Inflammatory macrophage treated with lipopolysaccharide for 1 hour (primary cell): ENCODE measurements at places on chromosomes 2 and 18.
A peak's percentile ranks its signal among the peaks of the same experiment; 100 is the strongest.

DNA sequence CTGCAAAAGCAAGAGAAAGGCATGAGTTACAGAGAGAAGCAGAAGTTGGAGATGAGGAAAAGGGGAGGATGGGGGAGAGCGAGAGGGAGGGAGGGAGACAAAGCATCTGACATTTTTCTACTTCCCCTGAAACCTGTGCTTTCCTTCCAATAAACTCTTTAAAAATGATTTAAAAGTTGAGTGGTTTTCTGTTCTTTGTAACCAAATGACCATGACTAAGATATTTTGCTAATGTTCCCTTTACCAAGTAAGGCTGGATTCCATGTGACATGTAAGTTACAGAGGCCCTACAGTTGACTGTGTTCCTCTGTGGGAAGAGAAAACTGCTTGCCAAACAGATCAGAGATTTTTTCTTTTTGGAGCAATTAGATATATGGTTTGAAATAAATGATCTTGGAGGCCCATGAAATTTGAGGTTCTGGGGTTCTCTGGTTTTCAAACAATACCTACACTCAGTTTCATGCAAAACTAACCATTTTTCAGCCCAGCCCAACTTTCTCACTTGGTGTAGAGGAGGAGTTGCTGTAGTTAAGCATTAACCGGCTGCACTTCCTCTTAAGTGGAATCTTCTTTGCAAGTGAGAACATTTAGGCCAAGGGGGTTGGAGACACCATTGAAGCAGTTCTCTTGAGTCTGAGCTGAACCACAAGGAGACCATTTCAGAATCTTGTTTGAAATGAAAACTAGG, 34.5 kb downstream of the INSIG2 start:
- peak; percentile 74 for DNase-seq

GRCh38 chr2:234412726-234413125, 84.2 kb downstream of the ARL4C start:
- no peak for DNase-seq

DNA sequence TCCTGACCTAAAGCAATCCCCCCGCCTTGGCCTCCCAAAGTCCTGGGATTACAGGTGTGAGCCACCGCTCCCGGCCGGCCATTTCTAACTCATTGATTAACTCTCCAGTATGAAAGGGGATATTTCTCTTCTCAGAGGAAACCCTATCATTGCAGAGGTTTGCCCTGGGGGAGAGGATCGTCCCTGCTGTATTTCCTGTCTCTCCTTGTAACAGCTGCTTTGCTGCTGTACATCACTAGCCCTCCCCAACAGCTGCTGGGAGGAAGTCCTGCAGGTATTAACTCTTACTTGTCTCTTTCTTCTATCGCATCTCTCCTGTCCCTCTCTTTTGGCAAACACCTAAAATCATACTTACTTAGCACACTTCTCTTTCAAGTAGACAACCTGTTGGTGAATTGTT, 219.0 kb upstream of the DSEL start:
- DNase-seq: no peak

DNA sequence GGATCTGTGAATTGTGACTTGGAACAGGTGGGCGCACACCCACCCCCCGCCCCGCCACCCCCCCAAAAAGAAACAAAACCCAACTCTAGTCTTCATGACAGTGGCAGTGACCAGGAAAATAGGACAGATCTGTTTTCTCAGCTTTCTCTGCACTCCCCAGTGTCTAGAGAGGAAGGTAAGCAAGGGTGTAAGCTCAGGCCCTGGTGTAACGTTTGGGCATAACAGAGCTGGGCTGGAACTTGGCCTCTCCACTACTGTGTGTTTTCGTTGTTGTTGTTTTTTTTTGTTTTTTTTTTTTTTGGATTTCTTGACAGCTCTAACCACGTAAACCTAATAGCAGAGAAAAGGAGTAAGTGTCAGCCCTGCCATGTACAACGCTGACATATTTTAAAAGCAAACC, 1160.8 kb downstream of the DPP10 start:
- no peak for DNase-seq

- DNase-seq: no peak
These were observed 146.8 kb downstream of the SEPTIN10 start for GRCh38 chr2:109466674-109467575.

GRCh38 chr2:3519255-3520205, at the start of gene ADI1:
TSS of gene ADI1 (minus strand) at chr2:3519531. CDS start at chr2:3519487, 44 bp downstream.
- DNase-seq: peak; percentile 83

- DNase-seq: no peak
These were observed 41.4 kb upstream of the NFATC1 start for GRCh38 chr18:79354350-79354749.

- no peak for DNase-seq
These were observed 24.4 kb upstream of the GAREM2 start for GRCh38 chr2:26148501-26148900.

- no peak for DNase-seq
These were observed 14.0 kb upstream of the MAPRE2 start for GRCh38 chr18:35027206-35027605.

DNA sequence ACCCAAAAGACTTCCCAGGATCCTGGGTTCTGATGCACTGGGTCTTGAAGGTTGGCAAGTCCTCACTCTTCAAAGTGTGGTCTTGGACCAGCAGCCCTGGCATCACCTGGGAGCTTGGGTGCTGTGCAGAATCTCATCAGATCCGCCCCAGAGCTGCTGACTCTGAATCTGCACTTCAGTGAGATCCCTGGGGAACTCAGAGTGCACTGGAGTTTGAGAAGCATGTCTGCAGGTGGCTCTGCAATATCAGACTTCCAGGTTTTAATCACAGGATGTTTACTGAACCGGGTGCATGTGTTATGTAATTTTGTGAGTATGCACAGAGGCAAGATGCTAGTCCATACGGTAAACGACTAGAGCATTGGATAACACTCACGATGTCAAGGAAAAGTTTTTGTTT, 58.0 kb upstream of the BOD1L2 start:
- no peak for DNase-seq

DNA sequence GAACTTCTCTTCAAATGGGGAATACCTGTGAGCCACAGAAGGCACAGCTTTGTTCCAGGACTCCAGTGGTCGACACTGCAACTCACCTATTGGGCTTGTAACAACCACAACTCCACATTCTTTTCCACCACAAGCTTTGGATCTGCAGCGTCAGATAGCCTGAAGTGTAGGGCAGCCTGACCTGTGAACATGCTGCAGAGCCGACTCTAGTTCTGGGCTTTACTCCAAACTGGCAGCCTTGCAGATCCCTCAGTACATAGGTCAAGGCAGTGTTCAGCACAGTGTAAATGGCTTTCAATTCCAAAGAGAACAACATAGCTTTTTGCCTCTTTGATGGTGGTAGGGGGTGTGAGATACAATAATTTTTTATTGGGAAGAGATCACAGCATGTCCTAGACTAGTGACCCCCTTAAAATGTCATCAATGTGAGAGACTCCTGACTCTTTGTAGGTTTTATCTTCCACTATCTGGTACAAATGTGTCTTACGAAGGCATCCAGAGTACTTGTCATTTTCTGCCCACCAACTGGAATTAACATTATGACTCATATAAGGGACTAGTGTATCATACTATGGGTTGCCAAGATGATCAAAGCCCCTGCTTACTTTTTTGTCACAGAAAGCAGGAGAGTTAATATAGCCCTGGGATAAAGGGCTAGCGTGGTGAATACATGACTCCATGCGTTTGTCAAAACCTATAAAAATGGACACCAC, 149.8 kb downstream of the COPS8 start:
- DNase-seq: no peak

GRCh38 chr2:190677255-190677654, 28.4 kb downstream of the NAB1 start:
- no peak for DNase-seq

DNA sequence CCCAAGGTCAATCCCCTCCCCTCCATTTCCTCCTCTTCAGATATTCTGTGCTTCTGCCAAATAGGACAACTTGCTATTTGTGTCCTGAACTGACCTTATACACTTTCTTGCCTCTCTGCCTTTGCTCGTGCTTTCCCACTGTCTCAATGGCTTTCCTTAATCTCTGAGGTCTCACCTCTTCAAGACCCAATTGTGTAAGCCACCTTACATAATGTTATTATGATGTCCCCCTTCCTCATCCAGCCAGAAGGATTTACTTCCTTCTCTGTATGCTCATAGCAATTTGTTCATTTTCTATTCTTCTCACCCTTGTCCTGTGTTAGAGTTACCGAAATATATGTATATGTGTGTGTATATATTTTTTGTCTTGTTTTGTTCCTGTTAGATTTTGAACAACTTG, 26.9 kb upstream of the DARS1 start:
- DNase-seq: peak; percentile 57
